ENCODE measurements at places on chromosomes 13 and 19. TPM values are rescaled to one million over a fixed set of nuclear protein-coding genes. Genes with fewer than 3 reads are reported as not detected.

Gene ZNF320
- 21.6 TPM for polyA plus RNA-seq

Gene ZNF234
- polyA plus RNA-seq: 9.4 TPM

Gene SLC6A16
- polyA plus RNA-seq: 1.0 TPM

GRCh38 chr13:75226733-75227435 is 255.1 kb downstream of the TBC1D4 start:
- DNase-seq: no peak

GRCh38 chr13:91195789-91196188 is 151.7 kb upstream of the MIR17HG start:
- no peak for DNase-seq

DNA sequence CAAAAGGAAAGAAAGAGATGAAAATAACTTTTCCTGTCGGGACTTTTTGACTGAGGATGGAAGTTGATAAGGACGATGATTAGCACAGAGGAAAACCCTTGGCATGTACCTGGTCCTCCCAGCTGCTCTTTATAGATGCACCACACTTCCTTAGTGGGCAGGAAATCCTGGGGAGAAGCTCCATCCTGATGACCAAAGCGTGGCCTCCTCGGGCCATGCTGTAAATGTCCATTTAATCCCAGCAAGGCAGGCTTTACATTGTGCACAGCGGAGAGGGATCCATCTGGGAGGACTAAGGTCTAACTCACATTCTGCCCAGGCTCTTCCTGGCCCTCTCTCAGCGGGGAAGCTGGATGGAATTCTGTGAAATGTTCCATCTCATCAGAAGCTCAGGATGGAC is 113.5 kb downstream of the COL4A2 start:
- DNase-seq: no peak
